Calu3 (cell line): ENCODE measurements at places on chromosomes 2 and 18. TPM values are rescaled to one million over a fixed set of nuclear protein-coding genes. Genes with fewer than 3 reads are reported as not detected.
A peak's percentile ranks its signal among the peaks of the same experiment; 100 is the strongest.

DNA sequence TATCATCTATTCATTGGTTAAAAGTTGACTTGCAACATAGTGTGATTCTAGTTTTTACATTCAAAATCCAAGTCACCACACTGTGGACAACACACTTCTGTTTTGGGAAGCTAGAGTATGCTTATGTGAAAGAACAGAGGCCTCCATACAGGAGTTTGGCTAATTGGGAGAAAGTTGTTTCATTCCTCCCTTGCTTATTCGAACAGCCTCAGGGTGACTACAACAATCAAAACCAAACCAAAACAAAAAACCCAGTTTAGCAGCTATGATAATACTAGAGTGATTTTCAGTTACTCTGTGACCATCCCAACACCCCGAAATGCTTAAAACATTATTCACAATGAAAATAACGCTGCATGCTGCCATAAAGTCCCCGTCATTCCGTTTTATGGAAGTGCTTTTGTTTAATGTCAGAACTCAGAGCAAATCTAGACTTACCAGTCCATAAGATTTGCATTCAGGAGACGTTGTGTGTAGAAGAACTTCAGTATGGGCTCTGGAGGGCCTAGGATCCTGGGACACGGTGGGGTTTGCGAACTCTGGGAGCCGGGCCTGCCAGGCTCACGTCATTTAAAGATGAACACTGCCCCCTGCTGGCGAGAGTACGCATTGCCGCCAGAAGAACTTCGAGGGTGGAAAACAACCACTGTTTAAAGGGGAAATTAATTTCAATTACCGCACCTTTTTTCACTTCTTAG is 111.4 kb downstream of the FTCDNL1 start:
- DNase-seq = peak; percentile 75

The CABYR gene
- total RNA-seq = 10.6 and 12.8 TPM in 2 replicates

The CCDC85A gene
- 2.6 and 3.0 TPM in 2 replicates for total RNA-seq

DNA sequence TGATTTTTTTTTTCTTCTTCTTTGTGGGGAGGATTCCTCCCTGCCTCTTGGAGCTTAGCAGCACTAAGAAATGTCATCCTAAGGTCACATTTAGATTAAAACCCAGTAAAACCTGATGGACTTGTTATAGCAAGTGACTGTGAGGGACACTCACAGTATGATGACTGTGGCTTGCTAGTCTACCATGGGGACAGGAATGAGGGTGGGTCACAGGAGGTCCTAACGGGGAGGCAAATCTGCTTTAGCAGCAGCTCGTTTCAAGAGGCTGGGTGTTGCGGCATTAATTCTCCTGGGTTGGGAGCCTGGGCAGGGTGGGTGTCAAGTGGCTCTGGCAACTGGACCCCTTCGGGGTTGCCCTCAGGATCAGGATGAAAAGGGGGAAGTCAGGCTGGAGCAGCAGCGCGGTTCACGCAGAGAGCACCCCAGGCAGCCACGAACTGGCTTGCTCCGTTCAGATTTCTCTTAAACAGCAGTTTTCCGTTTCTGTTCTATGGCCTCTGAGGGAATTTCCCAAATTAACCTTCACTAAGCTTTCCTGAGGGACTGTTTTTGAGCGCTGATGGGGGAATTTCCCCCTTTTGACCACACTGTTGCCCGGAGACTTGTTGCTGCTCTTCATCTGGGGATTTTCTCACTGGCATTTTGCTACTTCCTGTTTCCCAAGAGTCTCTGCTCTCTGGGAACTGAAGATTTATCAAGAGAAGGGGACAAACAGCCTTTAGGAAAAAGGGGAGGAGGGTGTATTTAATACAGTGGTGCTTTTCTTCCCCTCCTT is 59.8 kb upstream of the PELI1 start:
- peak; percentile 49 for DNase-seq

- DNase-seq = peak; percentile 58
These were observed 1.1 kb upstream of the MAT2A start for GRCh38 chr2:85537600-85538506.

GRCh38 chr2:96175951-96176350 is 30.7 kb upstream of the DUSP2 start:
- no peak for DNase-seq
